ENCODE measurements at places on chromosomes 11 and 22.

DNA sequence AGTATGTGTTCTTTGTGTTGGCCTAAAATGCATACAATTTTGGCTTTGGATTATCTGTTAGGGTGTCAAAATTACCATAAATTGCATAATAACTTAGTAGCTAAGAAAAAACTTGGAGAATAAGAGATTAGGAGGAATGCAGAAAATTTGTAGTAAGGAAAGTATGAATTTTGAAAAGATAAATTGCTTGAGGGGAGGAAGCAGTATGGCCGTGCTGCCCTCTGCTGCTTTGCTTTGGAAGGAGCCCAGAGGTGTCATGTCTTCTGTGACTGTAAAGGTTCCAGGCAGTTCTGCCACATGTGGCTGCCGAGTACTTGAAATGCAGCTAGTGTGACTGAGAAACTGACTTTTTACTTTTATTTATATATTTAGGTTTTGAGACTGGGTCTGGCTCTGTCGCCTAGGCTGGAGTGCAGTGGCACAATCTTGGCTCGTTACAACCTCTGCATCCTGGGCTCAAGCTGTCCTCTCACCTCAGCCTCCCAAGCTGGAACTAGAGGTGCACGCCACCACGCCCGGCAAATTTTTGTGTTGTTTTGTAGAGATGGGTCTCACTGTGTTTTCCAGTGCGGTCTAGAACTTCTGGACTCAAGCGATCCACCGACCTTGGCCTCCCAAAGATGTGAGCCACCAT lies 1.8 kb downstream of the ADSL start:
- no peak for DNase-seq

DNA sequence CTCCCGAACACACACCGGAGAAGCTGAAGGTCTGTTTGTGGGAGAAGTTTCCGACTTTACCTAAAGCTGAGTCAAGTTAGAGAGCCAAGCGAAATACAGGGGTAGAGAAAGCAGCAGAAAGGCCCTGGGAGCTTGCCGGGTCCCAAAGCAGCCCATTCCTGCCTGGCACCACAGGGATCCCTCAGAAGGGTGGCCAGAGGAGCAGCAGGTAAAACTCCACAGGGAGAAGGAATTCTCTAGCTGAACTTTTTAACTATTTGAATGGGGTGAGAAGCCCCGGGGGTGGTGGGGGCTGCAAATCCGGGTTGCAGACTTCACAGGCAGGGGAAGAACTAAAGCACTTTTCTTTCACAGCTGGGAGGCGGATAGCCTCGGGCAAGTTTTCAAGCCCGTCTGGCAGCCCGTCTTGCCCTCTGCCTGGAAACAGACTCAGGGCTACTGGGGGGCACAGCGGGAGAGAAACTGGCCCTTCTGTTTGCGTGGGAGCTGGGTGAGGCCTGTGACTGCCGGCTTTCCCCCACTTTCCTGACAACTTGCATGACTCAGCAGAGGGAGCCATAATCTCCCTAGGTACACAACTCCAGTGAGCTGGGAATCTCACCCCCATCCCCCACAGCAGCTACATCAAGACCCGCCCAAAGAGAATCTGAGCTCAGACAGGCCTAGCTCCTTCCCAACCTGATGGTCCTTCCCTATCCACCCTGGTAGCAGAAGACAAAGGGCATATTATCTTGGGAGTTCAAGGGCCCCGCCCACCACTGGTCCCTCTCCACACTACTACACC lies 311.0 kb downstream of the SBF2 start:
- DNase-seq, result no peak

DNA sequence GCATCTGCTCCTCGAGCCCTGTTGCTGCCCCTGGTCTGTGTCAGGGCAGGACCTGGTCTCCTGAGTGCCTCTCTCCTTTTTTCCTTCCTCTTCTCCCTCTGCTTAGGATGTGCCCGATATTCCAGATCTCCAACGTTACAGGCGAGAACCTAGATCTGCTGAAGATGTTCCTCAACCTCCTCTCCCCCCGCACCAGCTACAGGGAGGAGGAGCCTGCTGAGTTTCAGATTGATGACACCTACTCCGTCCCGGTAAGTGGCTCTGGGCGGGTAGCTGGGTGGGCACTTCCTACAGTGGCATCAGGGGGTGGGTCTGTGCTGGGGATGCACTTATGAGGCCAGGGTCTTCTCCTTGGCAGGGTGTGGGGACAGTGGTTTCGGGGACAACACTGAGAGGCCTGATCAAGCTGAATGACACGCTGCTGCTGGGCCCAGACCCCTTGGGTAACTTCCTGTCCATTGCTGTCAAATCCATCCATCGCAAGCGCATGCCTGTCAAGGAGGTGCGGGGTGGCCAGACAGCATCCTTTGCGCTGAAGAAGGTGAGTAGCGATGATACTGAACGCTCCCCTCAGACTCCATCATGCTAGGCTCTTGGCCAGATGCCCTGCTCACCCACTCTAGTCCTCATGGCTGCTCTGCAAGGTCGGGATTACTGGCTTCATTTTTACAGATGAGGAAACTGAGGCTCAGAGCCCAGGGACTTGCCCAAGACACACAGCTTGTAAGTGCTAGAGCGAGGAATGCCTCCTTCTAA lies 20.3 kb downstream of the GTPBP1 start:
- DNase-seq, result no peak

DNA sequence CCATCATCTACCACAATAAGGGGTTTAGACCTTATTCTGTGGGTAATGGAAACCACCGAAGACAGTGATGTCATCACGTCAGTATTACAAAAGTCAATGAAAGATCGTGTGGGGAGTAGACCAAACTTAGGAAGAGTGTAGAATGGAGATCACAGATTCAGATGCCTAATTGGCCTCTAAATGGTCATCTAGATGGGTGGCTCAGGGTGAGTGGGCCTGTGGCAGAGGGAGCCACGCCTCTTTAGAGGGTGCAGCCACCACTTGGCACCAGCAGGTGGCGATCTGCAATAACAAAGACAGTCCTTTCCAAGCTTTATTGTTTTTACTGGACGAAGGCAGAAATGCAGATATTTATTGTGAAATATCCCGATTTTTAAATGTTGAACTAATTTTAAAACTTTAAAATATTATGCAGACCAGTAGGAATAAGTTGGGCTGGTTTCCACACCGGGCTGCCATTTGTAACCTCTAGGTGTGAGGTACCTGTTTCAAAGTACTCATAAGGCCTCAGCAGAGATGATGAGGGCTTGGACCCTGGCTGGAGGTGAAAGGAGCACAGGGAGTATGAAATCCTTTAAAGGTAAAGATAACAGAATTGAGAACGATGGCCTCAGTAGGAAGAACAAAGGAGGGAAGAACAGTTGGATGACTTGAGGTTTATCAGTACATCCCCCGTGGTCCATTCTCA lies 222.0 kb downstream of the DBX1 start:
- no peak for DNase-seq

- DNase-seq, result no peak
Observed at GRCh38 chr11:79377406-79377805, 63.4 kb downstream of the TENM4 start.

GRCh38 chr11:69718147-69718546 lies 14.3 kb upstream of the FGF19 start:
- DNase-seq, result no peak

DNA sequence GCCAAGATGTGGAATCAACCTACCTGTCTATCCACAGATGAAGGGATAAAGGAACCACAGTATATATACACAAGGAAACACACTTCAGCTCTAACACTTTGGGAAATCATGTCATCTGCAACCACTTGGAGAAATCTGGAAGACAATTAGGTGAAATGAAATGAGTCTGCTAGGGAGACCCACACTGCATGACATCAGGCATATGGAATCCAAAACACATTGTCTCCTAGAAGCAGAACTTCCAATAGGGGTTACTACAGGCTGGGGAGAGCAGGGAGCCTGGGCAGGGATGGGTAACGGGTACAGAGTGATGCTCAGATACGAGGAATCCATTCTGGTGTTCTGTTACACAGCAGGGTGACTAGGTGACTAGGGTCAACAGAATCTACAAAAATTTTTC lies 18.3 kb downstream of the RGL4 start:
- DNase-seq, result no peak

DNA sequence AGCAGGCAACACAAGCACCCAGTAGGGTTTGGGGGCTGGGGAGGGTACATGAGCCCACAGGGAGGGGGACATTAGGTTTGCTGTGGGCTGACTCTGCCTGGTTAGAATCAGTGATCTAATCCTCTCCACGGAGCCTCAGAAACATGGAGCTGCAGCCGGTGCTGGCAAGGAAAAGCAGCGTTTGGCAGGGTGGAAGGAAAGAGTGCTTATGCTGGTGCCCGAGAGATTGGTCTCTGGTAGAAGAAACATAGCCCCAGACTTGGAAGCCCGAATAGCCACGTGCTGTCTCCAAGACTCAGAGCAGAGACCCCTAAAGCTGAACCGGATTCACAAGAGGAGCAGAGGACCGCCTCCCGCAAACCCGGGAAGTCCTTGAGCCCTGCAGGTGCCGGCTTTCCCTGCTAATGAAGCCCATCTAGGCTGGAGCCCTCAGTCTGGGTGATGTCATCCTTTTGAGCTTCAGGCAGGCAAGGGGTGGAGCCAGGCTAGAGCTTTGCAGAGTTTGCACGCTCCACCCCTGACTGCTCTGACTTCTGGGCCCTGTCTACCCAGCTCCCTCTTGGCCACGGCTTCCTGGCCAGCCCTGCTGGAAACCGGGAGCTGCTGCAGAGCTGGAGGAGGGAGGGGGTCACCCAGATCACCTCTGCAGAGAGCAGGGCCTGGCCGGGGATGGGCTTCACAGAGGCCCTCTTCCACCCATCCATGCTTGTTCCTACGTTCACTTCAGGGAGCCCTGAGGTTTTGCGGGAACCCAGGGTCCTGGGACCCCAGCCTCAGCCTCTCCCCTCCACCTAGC lies 35.0 kb upstream of the JAM3 start:
- peak; percentile 83 for DNase-seq

DNA sequence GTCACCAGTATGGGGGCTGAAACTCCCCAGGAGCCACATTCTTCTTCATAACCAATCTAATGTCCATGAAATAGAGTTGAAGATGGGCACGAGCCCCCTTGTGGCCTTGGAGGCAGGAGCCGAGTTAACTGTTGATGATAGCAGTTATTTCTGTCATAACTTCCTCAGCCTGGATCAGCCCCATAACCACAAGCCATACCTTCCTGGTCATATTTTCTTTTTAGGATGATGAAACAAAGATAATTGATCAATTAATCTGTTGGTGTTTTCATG lies 65.0 kb upstream of the TTC12 start:
- DNase-seq, result no peak

- DNase-seq, result no peak
Observed at GRCh38 chr11:69301081-69301454, 7.1 kb downstream of the MYEOV start.

- DNase-seq, result no peak
Observed at GRCh38 chr11:119461229-119461963, 38.4 kb upstream of the THY1 start.

DNA sequence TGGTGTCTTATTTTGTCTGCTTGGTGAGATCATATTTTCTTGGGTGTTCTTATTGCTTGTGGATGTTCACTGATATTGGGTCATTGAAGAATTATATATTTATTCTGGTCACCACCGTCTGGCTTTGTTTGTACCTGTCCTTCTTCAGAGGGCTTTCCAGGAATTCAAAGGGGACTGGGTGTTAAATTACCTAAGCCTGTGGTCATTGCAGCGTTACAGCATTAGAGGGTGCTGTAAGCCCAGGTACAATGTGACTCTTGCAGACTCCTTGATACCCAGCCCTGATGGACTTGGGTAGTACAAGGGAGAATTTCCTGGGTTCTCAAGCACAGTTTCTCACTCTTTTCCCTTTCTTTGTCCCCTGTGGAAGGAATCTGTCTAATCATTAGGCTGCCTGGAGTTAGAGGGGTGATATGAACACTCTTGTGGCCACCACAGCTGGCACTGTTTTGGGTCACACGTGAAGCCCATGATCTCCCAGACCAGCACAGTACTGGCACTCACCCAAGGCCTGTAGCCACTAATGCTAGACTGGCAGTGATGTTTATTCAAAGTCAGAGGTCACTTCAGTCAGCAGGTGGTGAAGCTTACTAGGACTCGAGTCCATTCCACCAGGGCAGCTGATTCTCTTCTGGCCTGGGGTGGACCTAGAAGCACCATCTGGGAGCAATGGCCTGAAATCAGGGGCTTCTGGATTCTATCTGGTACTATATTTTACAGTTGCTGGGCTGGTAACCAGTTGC lies 56.1 kb upstream of the NARS2 start:
- no peak for DNase-seq

DNA sequence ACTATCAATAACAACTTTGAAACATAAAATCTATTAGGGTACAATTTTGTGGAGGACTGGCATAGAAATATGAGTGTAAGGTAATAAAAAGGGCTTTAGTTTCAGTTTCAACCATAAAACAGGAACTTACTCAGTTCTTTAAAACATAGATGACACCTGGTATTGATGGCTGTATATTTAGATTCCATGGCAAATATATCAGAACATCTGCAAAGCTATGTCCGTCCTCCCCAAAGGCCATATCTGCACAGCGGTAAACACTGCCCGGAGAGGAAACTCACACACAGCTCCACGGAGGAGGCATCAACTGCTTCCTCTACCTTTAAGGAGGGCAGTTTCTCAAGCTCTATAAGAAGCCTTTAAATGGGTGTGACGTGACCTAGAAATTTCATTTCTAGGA lies 993.3 kb downstream of the BRD1 start:
- DNase-seq, result no peak

- DNase-seq, result no peak
Observed at GRCh38 chr22:46429325-46429853, 93.9 kb downstream of the TRMU start.

DNA sequence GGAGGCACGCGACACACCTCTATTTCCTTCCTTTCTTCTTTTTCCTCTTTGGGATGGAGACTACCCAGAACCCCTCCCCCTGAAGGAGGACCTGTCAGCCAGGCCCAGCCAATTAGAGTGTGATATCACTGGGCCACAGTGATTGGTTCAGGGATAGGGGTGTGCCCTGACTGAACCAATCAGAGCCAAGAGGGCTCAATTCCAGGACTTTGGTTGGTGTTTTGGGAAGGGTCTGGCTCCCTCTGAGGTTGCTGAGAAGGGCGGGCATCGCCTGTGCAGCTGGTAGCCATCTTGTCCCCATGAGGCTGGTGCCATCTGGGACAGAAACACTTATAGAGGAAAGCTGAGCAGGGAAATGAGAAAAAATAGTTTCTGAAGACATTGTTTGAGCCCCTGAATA lies 71.4 kb downstream of the CHST1 start:
- no peak for DNase-seq

GRCh38 chr22:33579448-33580093 lies 340.7 kb downstream of the LARGE1 start:
- DNase-seq, result no peak

GRCh38 chr11:10012068-10012467 lies 282.0 kb downstream of the SBF2 start:
- DNase-seq, result no peak

- DNase-seq, result no peak
Observed at GRCh38 chr11:2522631-2523255, 77.9 kb downstream of the KCNQ1 start.

All from right renal cortex interstitium (tissue), 3 donors.